ENCODE measurements at places on chromosomes 7 and 10.

DNA sequence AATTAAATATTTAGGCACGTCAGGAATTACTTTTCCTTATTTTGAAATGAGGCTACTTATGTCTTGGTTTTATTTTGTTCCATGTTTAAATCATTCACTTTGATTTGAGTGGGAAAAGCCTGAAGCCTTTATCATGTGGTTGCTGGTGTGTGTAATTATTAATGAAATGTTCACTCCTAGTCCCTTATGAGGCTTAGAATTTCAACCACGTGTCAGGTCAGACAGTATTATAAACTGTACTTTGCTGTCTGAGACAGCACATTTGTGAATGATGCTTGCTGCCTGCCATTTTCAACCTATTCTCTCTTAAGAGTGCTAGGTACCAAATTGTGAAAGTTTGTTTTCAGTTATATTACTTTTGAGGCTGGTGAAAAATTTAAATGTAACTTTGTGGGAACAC lies 58.9 kb downstream of the COL17A1 start:
- no peak for DNase-seq

DNA sequence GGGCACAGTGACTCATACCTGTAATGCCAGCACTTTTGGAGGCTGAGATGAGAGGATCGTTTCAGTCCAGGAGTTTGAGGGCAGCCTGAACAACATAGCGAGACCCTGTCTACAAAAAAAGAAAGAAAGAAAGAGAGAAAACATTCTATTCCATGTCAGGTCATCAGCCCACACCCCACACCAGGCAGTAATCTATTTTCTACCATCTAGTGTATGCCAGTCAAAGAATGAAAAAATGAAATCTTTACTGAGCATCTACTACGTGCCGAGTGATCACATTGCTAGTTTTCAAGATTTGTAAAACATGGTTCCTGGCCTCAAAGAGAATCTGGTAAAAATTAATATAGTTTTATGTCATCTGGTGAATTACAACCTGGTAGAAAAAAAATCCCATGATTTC lies 3.1 kb upstream of the EPHB4 start:
- DNase-seq, result no peak

DNA sequence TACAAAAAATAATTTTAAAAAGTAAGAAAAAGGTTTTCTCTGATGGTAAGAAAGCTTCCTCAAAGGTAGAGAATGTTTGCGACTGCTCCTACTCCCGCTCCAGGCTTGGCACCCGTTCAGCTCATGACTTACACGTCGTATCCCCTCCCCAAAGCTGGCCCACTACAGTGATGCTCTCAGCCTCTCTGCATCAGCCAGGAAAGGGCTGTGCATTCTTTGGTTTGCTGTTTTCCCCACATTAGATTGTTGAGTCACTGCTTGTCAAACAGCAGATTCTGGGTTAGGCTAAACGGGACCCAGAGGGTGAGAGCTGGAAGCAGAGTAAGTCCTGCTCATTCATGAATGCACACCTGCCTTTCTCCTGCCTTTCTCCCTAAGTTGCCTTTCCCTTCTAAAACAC lies 54.7 kb upstream of the NMT2 start:
- DNase-seq, result no peak

DNA sequence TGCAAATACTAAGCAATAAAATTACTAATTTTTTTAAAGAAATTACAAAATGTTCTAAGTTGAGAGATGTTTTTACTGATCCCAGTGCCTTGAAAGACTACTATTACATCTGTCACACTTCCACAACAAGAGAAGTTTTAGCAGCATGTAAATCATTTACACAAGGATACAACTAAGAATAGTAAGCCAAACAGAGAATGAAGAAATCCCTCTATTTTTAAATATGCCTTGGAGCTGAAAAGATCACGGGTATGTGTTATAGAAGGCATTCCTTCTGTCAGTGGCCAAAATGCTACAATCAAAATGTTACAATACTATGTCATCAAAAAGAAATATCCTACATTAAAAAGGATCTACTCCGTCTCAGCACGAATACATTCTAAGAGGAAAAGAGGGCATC lies 52.6 kb downstream of the LARP4B start:
- no peak for DNase-seq

GRCh38 chr10:69952821-69953221 lies 99.8 kb upstream of the MACROH2A2 start:
- DNase-seq, result no peak

- no peak for DNase-seq
Observed at GRCh38 chr7:139361523-139361922, 1.8 kb downstream of the LUC7L2 start.

- DNase-seq, result no peak
Observed at GRCh38 chr10:123787566-123787965, 104.0 kb downstream of the CPXM2 start.

- DNase-seq, result no peak
Observed at GRCh38 chr10:14524691-14525324, 194.1 kb upstream of the FRMD4A start.

DNA sequence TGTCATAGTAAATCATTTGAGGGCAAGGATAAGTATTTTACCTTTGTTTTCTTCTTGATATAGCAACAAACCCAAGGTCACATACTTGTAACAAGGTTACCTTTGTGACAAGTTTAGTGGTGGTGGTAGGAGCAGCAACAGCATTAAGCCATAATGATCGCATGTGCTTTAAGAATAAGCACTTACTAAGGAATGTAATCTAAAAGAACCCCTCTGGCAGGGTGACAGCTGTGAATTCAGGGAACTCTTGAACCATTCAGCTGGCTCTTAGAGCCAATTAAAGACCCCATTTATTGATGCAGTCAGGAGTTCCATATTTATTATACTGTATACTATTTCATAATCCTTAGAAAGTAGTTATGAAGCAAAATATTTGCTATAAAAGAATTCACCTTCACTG lies 370.8 kb downstream of the EXOC4 start:
- DNase-seq, result no peak

- no peak for DNase-seq
Observed at GRCh38 chr10:79019441-79020014, 49.2 kb upstream of the ZMIZ1 start.

DNA sequence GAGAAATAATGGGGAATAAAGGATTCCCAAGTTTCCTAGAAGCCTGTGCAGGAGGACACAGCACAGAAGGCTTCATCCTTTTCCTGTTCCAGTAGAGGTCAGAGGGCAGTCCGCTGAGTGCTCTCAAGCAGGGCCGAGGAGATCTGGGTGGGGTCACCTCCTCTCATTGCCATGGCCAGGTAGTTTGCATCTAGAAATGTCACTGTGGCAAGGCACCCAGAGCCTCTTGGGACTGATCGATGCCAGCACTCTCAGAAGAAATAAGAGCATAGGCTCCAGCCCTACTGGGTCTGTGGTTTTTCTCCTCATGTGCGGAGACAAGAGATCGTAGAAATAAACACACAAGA lies 7.9 kb downstream of the NUB1 start:
- no peak for DNase-seq

- no peak for DNase-seq
Observed at GRCh38 chr10:12543589-12543988, 194.2 kb downstream of the CAMK1D start.

DNA sequence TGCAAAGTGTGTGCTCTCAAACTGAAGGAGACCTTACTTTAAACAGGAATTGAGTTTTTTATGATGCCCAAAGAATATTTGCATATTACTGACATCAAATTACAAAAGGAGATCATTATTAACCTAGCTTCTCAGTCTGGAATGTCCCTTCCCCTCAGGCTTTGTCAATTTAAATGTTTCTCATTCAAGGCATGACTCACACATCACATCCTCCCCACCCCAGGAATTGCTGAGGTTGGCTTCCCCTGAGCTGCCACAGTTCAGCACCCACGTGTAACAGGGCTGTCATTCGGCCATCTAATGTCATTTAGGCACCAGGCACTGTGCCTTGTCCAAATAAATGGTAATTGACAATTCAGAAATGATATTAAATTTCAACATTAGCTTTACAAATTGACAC lies 305.9 kb upstream of the MGMT start:
- DNase-seq, result no peak

DNA sequence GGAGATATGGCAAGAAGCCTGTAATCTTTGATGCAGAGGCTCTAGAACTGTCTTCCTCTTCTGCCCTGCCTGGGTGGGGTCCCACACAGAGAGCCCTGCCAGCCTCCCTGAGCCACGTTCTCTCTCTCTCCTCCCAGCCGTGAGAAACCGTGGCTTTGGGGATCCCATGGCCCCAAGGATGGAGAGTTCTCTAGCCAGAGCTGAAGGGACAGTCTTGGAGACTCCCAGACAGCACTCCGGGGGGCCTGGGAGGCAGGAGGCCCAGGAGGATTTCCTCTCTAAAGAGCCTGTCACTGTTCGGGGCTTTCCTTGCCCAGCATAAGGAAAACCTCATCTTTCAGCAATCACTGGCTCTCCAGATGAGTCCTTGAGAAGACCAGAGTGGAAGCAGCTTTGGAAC lies 227.1 kb downstream of the ARHGAP12 start:
- DNase-seq, result no peak

DNA sequence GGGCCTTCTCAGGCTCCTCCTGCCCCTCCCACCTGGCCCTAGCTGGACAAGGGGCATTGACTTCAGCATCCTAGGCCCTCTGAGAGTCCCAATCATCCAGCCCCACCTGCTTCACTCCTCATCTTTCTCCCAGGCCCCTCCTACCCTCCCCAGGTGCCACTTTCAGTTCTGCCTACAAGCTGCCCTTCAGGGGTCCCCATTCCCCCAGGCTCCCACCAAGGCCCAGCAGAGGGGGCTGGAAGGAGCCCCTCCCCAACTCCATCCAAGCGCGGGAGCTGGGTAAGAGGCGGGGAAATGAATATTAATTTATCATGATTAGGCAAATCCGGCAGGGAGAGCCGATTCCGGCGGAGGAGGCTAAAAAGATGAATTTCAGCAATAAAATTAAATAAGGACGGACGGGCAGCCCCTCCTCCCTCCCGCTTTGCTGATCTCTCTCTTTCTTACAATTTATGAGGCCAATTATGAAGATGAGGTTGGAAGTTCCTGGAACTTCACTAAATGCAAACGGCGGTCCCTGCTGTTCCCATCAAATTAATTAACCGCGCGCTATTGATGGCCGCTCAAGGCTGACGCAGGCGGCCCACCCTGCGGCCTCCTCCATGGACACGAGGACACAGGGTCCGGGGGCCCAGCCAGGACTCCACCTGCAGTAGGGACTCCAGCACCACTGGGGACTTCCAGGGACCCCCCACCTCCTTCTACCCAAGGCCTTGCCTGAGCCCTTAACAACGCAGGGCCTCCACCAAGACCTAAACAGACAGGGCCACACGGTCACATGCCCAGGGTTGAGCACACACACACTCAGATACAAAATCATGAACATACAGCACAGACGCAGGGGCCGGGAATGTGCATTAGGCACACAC lies 13.9 kb downstream of the POLL start:
- DNase-seq, result no peak

GRCh38 chr7:142263598-142264380 lies 5.9 kb upstream of the PRSS58 start:
- no peak for DNase-seq

GRCh38 chr7:88628363-88629085 lies 131.0 kb upstream of the ZNF804B start:
- DNase-seq, result no peak

- no peak for DNase-seq
Observed at GRCh38 chr10:11655836-11656235, 44.4 kb upstream of the USP6NL start.

GRCh38 chr10:122407375-122408125 lies 33.0 kb downstream of the PLEKHA1 start:
- DNase-seq, result no peak

DNA sequence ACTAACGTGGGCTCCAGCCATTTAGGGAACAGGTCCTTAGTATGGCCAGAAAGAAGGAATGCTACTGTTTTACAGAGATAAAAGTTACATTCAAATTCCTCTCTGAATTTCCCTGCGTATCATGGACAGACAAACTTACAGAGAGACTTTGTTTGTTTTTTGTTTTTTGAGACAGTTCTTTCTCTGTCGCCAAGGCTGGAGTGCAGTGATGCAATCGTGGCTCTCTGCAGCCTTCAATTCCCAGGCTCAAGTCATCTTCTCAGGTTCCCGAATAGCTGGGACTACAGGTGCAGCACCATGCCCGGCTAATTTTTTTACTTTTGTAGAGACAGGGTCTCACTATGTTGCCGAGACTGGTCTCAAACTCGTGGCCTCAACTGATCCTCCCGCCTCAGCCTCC lies 64.5 kb upstream of the MPP7 start:
- no peak for DNase-seq

DNA sequence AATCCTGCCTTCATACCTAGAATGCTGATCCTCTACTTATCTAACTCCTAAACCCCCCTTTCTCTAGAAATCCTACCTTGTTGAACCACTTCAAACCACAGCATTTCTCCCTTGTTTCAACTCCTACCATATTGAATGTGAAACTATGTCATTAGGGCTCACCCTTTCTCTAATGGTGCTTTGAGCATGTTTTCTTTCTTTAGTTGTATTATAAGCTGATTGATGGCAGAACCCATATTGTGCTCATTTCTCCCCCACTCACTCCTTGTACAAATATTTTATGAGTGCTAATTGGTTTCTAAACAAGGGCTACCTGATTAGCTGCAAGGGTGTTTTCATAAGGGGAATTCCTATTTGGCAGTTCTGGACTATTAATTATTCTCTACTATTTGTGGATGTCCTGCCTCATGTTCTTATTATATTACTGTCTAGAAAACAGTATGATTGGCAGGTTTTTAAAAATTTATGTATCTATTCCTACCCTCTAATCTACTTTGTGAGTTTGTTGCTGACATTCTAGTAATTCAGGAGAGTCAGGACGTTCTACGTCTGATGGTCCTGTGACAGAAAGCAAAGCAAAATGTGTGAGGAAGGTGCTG lies 765.8 kb downstream of the KCNMA1 start:
- no peak for DNase-seq

DNA sequence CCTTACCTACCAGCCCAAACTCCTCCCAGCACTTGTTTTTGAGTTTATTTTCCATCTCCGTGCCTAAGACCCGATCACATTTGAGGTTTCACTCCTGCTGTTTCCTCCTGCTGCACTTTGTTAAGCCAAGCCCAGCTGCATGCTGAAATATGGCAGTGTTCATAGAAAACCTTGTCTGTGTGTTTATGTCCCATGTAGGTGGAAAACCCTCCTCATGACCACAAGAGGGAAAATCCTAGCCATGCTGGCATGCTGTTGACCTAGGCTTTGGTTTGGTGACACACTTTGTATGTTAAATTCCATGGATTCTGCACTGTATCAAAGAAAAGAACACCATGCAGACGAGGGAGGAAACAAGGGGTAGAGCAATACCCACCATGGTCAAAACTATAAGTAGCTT lies 154.4 kb downstream of the CUBN start:
- DNase-seq, result no peak

GRCh38 chr7:112116894-112117293 lies 89.3 kb downstream of the DOCK4 start:
- no peak for DNase-seq

DNA sequence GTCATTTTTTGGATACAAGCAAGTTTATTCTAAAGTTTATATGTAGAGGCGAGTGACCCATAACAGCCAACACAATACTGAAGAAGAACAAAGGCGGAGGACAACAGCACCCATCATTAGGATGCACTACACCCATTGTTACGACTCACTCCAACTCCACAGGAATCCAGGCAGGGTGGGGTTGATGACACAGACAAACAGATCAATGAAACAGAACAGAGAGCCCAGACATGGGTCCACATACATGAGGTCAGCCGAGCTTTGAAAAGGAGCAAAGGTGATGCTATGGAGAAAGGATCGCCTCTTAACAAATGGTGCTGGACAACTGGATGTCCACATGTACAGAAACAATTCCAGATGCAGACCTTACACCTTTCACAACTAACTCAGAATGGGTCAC lies 426.4 kb downstream of the PTPRN2 start:
- no peak for DNase-seq

GRCh38 chr7:67723591-67723990 lies 727.0 kb downstream of the TYW1 start:
- DNase-seq, result no peak

- no peak for DNase-seq
Observed at GRCh38 chr7:80824253-80824652, 94.6 kb downstream of the SEMA3C start.
